Activated gamma-delta T cell treated with anti-CD3 and anti-CD28 coated beads, Interleukin-2, amount 50 U/mL, for 16 hours (primary cell): ENCODE measurements at places on chromosomes 13 and 19.

- DNase-seq = no peak
Observed at GRCh38 chr19:39546599-39546998, 6.6 kb upstream of the EID2 start.

DNA sequence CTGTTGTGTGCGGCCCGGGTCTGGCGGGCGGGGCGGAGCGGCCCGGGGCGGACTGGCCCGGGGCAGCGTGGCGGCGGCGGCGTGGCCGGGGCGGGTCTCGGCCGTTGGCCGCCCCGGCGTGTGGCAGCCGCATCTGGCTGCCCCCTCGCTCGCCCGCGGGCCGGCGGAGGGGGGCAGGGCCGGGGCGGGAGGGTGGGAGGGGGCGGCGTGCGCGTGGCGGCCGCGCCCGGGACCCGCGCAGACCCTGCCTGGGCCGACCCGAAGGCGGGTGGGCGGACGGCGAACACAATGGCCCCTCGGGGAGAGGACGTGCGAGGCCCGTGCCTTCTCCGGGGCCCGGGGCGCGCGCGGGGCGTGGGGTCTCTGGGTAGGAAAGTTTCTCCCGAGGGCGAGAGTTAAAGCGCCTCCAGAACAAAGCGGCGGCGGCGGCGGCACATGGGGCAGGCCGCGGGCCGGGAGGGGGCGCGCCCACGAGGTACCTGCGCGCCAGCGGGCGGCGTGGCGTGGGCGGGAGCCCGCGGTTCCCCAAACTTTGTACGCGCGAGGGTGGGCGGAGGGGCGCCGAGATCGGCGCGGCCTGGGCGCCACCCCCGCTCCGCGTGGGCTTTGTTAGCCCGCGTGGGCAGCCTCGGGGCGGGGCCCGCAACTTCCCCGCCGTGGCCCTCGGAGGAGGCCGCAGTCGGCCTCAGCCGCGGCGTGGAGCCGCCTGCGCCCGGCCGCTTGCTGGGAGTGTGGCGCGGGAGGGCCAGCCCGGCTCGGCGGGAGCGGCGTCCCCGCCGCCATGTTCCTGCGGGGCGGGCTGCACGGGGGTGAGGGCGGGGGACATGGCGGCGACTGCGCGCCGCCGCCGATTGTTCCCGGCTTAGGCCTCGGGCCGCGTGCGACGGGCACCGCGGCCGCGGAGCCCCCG, 764 bp downstream of the MIR17HG start:
- DNase-seq = peak; percentile 56

GRCh38 chr19:23999821-24000610, 85.3 kb downstream of the ZNF726 start:
- no peak for DNase-seq

- DNase-seq = no peak
Observed at GRCh38 chr19:19110410-19111135, 27.7 kb downstream of the TMEM161A start.

DNA sequence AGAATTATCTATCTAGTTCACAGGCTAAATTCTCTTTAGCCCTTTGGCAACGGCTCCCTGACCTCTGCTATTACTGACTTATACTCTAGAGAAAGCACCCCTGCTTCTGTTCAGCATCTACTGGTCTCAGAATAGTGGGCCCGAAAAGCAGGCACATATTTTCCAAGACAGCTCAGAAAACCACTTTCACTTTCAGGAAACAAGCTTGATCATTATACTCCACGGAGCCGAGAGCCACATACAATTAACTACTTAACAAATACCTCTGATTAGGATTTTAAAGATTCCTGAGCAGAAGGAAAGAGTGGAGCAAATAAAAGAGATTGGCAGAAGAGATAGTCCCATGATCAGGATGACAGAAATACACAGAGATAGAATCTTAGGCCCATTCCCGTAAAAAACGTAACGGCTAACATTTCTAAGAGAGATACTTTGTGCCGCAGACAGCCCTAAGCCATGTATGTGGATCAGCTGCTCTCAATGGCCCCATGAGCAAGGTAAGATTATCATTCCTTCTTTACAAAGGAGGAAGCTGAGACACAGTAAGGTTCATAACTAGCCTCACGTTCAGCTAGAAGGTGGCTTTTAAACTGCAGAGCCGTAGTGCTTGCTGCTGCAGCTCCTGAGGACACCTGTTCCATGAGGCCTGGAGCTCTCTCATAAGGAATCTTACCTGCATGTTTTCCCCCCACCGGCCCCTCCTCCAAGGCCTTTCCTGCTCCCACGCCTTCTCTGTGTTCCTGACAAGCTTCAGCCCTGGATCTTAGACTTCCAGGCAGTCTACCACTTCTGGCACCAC, 227.2 kb downstream of the FOXO1 start:
- DNase-seq = no peak

DNA sequence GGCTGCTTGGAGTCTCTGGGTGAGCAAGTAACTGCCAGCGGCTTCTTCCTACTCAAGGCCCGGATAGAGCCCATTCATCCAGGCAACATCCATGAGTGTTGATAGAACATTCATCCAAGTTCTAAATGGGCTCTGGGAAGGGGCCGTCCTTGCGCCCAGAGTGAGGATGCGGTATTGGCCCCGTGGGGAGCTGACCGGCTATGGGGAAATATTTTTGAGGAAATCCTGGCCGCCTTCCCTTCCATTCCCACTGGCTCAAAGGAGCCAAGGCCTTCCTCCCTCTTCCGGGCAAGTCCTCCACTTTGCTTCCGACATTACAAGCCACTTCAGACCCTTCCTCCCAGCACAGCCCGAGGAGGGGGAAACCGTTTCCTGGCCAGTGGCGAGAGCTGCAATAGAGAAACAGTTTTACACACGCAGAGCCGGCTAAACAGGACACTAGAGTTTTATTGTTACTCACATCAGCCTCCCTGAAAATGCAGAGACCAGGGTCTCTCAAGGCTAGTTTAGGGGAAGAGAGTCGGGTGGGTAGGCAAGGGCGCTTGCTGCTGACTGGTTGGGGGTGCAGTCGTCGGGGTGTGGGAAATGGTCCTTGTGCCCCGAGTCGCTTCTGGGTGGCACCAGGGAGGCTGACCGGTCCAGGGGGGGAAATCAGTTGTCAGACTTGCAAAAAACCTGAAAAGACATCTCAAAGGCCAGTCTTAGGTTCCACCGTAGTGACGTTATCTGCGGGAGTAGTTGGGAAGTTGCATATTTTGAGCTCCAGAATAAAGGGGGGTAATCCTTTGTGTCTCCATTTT, 37.5 kb downstream of the C13orf46 start:
- no peak for DNase-seq

- DNase-seq = no peak
Observed at GRCh38 chr13:23350009-23350408, 83.5 kb downstream of the SACS start.

- DNase-seq = no peak
Observed at GRCh38 chr13:25394402-25395060, 22.8 kb downstream of the ATP8A2 start.
